ENCODE measurements at places on chromosomes 1 and 21.

GRCh38 chr1:247281001-247281574 is 25.2 kb downstream of the VN1R5 start:
- no peak for DNase-seq

- no peak for DNase-seq
Measured at GRCh38 chr1:180909462-180909976, 3.2 kb upstream of the KIAA1614 start.

- DNase-seq, result no peak
Measured at GRCh38 chr1:156767879-156768604, 707 bp downstream of the PRCC start.

GRCh38 chr1:234413485-234413884 is 40.2 kb downstream of the COA6 start:
- no peak for DNase-seq

DNA sequence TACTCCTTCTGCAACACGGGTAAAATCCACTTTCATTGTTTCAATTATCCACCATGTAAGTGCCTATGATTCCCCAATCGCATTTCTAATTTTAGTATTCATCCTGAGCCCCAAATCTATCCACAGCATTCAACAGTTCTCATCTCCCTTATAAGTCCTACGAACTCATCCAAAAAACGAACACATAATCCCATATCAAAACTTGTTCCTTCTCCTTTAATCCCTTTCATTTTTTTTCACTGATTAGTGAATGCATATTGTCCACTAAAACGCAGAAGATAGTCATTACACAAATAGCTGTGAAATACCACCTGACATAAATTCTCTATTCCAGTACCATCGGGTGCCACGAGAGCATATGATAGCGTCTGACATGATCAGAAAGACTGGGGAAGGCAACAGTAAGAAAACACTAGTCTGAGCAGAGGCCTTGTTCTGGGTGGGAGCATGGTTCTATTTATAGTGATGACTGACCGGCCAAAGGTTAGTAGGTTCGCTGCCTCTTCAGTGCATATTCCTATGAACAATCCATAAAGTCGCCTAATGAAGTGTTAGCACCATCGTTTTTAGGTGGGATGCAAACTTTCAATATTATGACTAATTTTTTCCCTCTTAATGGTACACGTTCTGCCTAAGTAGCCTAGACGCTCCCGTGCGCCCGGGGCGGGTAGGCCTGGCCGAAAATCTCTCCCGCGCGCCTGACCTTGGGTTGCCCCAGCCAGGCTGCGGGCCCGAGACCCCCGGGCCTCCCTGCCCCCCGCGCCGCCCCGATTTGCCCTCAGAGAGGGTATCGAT is 648 bp downstream of the ATP5PF start:
- no peak for DNase-seq

GRCh38 chr1:165539908-165540307 is 3.9 kb upstream of the LRRC52 start:
- DNase-seq, result no peak

DNA sequence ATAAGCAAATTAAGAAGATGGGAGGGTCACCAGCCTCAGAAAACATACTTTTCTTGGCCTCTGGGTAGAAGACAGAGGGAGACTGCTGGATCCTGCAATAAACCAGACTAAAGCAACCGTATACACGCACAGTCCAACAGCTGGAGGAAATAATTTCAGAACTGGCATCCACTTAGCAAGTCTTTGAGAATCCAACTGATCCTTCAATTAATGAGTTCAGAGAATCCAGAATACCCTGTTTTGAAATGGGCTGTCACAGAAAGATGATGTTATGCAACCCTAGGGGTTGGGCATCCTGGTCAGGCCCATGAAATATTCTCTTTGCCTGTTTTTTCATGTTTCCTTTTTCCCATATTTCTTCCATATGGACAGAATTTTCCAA is 134.0 kb upstream of the MAGI3 start:
- no peak for DNase-seq

DNA sequence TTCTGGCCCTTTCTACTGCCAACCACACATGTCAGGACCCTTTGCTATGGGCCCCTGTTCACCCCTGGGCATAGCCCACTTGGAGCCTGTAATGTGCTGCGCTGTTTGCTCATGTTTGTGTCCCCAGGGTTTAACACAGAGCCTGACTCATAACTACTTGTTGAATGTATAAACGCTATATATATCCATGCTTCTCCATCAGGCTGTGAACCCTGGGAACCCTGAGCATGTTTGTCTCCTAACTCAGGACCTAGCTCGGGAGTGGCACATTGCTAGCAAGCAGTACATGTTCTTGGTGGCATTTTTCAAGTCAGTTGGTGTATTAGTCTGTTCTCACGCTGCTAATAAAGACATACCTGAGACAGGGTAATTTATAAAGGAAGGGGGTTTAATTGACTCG is 8.0 kb downstream of the OLFML3 start:
- no peak for DNase-seq

- no peak for DNase-seq
Measured at GRCh38 chr1:32759997-32760623, 57.0 kb downstream of the YARS1 start.

GRCh38 chr1:51192213-51192843 is 43.7 kb upstream of the RNF11 start:
- peak; percentile 13 for DNase-seq

- no peak for DNase-seq
Measured at GRCh38 chr1:47194311-47194710, 4.5 kb upstream of the PDZK1IP1 start.

DNA sequence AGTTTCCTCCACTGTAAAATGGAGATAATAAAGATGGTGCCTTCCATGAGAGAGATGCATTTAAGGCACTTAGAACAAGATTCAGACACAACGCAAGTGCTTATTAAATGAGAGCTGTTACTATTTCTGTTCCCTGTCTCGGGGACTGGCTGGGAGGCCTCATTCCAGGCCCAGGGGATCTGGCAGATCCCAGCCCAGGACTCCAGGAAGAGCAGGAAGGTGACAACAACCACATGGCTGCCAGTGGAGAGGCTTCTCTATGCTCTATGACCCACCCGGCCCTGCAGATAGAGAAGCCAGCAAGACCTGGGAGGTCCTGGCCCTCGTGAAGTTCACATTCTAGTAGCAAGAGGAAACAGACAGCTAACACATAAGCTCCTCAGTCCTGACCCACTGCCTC is 175.5 kb downstream of the ACTL8 start:
- no peak for DNase-seq

- DNase-seq, result no peak
Measured at GRCh38 chr1:225877580-225877979, 4.6 kb downstream of the TMEM63A start.

DNA sequence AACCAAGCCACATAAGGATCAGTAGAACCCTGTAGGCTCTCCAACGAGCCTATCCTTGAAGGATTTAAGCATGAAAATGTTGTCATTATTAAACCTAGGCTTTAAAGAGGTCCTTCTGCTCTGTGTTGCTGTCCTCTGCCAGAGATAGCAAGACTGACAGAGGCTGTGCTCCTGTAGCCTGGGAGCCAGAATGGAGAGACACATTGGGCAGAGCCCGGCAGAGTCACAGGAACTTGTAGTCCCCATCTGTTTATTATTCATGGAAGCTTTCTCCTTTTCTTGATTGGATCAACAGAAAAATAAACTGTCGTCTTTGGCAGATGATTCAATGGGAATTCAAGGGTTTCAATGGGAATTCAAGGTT is 19.2 kb upstream of the SLAMF1 start:
- DNase-seq, result no peak

DNA sequence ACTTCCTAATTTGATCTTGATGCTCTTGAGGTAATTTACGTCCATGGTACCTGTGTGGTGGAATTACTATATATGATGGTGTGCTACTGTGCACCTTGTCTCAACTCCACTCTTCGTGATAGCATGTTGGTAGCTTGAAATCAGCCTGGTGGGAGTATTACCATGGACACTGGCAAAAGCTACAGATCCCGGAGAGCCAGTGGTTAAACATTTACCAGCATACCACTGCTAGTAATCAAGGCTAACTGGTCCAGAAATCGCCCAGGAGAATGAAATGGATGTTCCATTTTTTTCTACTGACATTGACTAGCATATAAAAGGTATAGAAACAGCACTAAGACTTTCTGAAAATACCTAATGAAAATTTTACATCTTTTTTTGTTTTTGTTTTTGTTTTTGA is 30.6 kb downstream of the ELK4 start:
- no peak for DNase-seq

GRCh38 chr1:61104220-61104671 is 21.9 kb downstream of the NFIA start:
- no peak for DNase-seq

GRCh38 chr1:34013958-34014737 is 150.3 kb downstream of the HMGB4 start:
- DNase-seq, result no peak

DNA sequence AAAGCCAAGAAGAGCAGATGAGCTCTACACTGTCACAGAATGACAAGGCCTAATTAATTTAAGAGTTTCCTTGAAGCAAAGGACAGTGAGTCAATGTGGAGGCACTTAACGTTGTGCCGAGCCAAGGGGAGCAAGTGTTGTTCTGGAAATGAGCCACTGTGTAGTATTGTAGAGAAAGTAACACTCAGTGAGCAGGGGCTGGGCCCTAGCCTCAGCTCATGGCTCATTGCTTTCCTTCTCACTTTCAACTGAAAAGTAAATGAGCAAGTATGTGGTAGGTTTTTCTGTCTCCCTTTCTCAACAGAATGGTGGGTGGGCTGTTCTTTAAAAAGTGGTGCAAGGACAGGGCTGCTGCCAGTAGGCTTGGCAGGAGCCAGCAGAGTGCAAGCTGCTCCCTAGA is 11.8 kb upstream of the KIAA0040 start:
- no peak for DNase-seq

DNA sequence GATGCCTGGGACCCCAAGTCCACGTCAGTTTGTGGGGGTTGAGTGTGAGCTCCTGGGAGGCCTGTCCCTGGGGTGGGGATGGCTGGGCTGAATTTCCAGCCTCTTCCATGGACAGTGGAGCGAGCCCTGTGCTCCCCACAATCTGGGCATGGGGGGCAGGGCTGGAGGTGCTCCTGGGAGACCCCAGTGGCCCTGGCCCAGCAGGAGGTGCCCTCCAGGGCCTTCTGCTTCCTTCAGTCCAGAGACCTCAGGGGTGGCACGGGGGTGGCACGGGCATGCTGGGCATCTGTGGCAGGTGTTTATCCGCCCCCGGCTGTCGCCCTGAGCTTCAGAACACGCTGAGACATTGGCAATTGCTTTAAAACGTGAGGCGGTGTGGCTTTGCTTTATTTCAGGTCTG is 40.9 kb downstream of the MORN1 start:
- DNase-seq, result no peak

DNA sequence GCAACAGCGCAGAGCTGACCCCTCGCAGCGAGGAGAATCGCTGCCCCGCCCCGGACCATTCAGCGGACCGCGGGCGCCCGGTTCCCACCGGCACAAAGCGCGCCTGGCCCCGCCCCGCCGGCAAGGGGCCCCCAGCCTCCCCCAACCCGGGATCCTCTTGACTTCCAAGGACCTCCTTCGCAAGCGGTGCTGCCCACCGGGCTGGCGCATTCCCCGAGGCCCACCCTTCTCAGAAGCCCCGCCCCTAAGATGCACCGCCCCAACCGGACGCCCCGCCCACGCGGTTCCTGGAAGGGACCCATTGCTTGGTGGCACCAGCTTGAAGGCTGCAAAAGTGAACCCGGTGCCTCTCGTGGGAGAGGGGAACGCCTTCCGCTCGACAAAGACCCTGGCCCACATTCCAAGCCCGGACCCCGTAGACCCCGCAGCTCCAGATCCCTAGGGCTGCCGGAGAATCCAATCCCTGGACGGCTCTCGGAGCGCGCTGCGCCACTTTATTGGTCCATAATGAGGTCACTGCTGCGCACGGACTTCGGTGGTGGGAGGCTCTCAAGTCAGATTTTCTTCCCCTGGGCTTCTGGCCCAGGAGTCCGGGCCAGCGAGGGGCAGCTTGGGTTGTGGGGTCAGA is 2.0 kb downstream of the HES3 start:
- peak; percentile 41 for DNase-seq

- no peak for DNase-seq
Measured at GRCh38 chr1:16913181-16913832, 8.4 kb upstream of the CROCC start.

GRCh38 chr1:212816567-212817278 is 25.0 kb downstream of the TATDN3 start:
- DNase-seq, result no peak

Data from stimulated activated CD8-positive, alpha-beta memory T cell treated with anti-CD3 and anti-CD28 coated beads, Interleukin-15, amount 100 ng/mL, for 24 hours (primary cell).